ENCODE measurements at places on chromosomes 13 and 19.

- no peak for DNase-seq
Observed at GRCh38 chr19:17530586-17530985, 19.1 kb downstream of the PGLS start.

DNA sequence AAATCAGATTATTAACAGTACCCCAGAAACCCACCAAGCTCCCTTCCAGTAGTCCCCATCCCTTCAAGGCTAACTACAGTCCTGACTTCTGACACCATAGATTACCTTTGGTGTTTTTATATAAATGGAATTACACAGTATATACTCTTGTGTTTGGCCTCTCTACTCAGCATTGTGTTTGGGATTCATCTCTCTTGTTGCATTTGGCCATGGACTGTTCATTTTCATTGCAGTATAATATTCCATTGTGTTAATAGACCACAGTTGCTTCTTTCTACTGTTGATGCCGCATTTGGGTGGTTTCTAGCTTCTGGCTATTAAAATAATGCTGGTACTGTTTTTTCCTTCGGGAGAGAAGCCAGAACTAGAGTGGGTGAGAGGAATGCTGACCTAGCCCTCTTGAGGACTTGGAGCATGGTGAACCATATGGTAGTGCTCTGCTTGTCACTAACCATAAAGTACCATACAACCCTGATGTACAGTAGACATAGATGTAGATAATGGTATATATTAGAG is 18.9 kb upstream of the GARRE1 start:
- no peak for DNase-seq

DNA sequence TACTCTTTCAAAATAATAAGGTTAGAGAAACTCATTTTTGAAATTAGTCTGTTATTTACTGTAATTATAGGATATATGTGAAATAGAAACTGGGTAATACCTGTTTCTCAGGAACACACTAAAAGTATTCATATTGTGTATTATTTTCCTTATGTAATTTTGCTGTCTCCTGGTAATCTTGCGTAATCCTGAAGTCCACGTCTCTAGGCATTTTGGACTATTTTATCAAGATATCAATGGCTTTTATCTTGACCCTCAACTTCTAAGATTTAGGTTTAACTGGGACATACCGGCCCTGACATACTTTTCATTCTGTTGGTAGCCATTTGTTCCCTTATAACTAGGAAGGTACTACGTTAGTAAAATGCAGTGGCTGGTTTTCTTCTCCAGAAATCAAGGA is 80.3 kb downstream of the PAN3 start:
- DNase-seq = no peak

DNA sequence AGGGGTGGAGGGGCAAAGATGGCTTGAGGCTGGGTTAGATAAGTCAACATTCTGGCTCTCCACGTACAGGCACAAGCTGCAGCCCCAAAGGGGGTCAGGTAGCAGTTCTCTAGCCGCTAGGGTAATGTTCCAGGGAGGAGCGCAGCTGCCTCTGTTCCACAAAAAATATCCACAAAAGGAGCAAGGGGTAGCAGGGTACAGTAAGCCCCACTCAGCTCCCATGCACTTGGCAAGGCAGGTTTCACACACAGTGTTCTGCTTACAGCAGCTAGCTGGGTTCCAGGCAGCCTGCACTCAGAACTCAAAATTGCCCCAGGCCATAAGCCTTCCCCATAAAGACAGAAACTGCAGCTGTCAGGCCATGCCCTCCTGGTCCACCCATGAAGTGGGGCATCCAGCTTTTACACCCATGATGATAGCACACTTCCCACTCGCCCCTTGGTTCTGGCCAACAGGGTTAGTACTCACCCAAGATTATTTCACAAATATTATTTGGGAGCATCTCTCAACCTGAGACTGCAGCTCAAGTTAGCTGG is 130.0 kb downstream of the CYSLTR2 start:
- no peak for DNase-seq

DNA sequence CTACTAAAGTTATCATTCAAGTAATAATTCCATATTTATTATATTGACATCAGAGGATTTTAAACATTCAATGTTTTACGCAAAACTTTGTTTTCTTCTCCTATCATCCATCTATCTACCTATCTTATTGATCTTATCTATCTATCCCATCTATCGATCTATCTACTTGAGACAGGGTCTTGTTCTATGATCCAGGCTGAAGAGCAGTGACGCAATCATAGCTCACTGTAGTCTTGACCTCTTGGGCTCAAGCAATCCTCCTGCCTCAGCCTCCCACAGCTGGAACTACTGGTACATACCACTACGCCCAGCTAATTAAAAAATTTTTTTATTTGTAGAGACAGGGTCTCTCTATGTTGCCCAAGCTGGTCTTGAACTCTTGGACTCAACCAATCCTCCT is 27.4 kb downstream of the ZC3H13 start:
- no peak for DNase-seq

- no peak for DNase-seq
Observed at GRCh38 chr13:67048084-67048820, 181.9 kb downstream of the PCDH9 start.
